Left ventricle myocardium inferior (tissue), 1 donor: ENCODE measurements at places on chromosomes 1 and 21. TPM values are rescaled to one million over a fixed set of nuclear protein-coding genes. Genes with fewer than 3 reads are reported as not detected.

DNA sequence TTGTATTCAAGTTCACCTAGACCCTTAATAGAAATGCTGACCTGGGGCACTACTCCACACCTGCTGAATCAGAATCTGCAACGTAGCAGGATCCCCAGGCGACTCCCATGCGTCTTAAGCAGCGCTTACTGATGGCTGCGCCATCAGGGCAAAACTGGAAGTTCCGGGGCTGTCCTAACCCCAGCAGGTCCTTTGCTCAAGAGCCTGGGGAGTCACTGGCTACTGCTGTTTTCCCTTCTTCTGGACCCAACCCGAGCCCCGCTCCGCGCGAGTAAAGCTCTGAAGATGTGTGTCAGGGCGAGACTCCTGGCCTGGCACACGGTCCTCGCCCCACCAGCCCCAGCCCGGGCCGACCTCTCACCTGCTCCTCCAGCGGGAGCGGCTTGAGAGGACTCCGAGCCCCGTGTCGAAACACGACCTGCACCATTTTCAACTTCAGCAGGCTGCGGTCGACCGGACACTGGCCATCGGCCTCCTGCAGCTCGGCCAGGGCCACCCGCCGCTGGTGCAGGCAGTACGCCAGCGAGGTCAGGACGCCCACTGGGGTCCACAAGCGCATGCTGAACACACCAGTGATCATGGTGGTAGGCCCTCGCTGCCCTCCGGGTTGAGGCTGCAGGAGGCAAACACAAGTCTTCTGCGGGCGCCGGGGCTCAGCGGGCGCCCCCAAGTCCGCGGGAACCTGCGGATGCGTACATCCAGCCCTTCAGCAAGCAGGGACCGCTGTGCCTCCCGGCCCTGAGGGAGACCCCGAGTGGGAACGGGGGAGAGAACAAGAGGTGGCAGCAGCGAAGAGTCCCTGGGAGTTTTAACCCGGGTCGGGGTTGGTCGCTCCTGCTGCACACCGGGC, 630 bp downstream of the ACP6 start:
- DNase-seq: peak; percentile 26
- H3K36me3 ChIP-seq: no peaks in the 10 kb centered on the region
- H3K4me1 ChIP-seq: peaks cover 20% of the 10 kb centered on the region
- H3K4me3 ChIP-seq: peak overlapping the region; percentile 77
- peak overlapping the region; percentile 83 for H3K27ac ChIP-seq
- H3K27me3 ChIP-seq: no peaks in the 10 kb centered on the region

GRCh38 chr1:196677781-196678509, 26.1 kb downstream of the CFH start:
- no peak overlapping the region for H3K27ac ChIP-seq
- no peak overlapping the region for H3K4me3 ChIP-seq
- DNase-seq: no peak

Gene NES
- 164 TPM for total RNA-seq

- H3K36me3 ChIP-seq: no peaks in the 10 kb centered on the region
- no peak for DNase-seq
- peaks cover 37% of the 10 kb centered on the region for H3K27me3 ChIP-seq
- H3K27ac ChIP-seq: no peak overlapping the region
Observed at GRCh38 chr1:211183747-211184313, 49.9 kb upstream of the KCNH1 start.

DNA sequence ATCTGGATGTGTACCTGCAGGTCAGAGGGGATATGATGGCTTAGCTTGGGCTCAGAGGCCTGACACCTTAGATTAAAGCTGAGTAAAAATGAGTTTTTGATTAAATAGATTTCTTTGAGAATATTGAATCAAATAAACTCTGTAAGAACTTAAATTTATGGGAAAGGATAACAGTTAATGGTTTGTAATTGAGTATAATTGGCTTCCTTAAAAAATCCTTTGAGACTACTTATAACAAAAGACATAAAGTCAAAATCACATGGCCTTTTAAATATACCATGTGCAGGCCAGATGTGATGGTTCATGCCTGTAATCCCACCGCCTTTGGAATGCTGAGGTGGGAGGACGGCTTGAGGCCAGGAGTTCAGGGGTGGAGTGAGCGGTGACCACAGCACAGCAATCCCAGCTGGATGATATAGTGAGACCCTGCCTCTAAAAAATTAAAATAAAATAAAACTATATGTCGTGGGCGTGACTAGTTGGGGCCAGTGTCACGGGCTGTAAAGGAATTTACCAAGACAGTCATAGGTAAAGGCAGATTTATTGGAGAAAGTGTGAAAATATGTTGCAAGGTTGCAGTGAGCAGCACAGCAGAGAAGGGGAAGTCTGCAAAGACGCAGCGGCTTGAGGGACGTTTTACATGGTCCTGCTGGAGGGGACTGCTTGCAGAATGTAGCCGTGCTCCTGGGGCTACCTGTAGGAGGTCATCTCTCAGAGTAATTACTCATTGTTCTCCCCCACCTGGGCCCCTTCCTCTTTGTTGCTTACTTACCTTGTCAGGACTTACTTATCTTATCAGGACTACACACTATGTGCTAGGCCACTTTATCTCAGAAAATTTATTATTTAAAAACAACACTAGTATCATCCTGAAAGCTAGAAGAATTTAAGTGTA, 122.3 kb downstream of the ZMYM4 start:
- H3K4me3 ChIP-seq: no peak overlapping the region
- H3K4me1 ChIP-seq: no peaks in the 10 kb centered on the region
- H3K27me3 ChIP-seq: no peaks in the 10 kb centered on the region

DNA sequence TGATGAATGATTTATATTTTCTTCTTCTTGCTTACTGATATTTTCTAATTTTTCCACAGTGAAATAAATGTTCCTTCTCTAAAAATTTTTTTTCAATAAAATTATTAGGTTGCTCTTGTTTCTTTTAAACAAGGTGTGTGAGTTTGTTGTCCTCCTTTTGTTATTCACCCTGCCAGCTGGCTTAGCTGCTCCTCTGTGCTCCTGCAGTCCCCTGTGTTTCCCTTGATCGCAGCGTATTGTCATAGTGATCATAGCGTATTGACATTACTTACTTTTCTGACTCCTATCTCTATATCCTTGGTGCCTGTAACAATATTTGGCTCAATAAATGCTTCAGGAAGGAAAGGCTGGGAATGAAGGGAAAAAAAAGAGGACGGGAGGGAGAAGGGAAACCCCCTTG, 24.9 kb upstream of the PODN start:
- H3K4me1 ChIP-seq: no peaks in the 10 kb centered on the region
- H3K36me3 ChIP-seq: peaks cover 52% of the 10 kb centered on the region
- H3K4me3 ChIP-seq: no peak overlapping the region
- no peak overlapping the region for H3K27ac ChIP-seq

DNA sequence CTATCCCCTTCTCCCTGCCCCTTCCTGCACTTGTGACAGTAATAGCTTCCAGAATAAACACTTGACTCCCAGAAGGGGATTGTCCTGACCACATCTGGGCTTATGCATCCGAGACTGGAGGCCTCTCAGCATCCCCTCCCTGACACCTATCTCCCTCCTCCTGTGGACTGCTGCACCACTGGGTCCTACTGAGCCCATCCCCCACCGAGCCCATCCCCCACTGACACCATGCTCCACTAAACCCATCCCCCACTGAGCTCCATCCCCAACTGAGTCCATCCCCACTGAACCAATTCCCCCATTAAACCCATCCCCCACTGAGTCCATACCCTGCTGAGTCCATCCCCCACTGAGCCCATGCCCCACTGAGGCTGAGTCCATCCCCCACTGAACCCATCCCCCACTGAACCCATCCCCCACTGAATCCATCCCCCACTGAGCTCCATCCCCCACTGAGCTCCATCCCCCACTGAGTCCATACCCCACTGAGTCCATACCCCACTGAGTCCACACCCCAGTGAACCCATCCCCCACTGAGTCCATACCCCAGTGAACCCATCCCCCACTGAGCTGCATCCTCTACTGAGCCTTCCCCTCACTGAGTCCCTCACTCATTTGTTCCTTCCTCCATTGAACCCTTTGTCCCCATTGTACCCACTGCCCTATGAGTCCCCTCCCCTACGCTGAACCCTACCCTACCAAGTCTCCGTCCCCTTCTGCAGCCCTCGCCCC, 5.6 kb downstream of the PDZK1IP1 start:
- peaks cover 15% of the 10 kb centered on the region for H3K4me1 ChIP-seq
- no peak for DNase-seq
- peaks cover 39% of the 10 kb centered on the region for H3K27me3 ChIP-seq
- H3K36me3 ChIP-seq: no peaks in the 10 kb centered on the region
- H3K4me3 ChIP-seq: no peak overlapping the region
- no peak overlapping the region for H3K27ac ChIP-seq

GRCh38 chr1:112359961-112360767, 35.9 kb upstream of the CTTNBP2NL start:
- H3K27me3 ChIP-seq: no peaks in the 10 kb centered on the region
- peaks cover 29% of the 10 kb centered on the region for H3K4me1 ChIP-seq
- no peaks in the 10 kb centered on the region for H3K36me3 ChIP-seq
- H3K4me3 ChIP-seq: peak overlapping the region; percentile 59
- H3K27ac ChIP-seq: peak overlapping the region; percentile 90
